ENCODE measurements at places on chromosomes 3 and 15.

- DNase-seq: peak; percentile 64
Measured at GRCh38 chr3:149487598-149488197, 13.2 kb downstream of the TM4SF4 start.

DNA sequence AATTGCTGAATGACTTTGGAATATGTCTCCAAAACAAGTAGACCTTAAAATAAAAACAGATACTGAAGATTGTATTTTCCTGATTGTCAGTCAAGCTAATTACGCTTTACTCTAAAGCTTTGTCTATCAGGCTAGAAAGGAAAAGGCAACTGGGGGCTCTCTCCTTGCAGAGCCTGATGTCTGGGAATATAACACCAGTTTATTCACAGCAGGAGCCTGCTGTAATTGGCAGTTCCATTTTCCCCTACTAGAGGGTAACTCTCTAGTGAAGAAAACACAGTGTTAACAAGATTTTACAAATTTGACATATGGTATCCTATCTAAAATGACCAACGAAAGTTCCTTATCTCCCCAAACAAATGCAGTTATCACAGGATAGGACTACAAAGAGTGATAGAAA, 158.8 kb downstream of the PDZRN3 start:
- DNase-seq: no peak

DNA sequence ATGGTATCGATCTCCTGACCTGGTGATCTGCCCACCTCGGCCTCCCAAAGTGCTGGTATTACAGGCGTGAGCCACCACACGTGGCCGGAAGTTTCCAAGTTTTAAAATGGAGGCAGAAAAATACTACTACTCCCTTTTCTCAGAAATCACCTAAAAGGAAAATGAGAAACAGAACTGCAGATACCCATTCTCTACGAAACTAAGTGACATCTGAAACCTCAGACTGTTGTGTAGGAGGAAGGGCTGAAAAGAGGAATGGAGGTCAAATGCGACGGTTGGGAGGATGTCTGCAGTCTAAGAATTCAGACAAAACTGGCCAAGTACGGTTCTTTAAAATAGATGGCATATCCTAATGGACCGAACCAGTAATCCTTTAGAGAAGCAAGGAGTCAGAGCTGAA, 24.1 kb downstream of the WDR48 start:
- DNase-seq: no peak

GRCh38 chr3:132325634-132326033, 8.4 kb downstream of the ACP3 start:
- no peak for DNase-seq

GRCh38 chr15:96406291-96406690, 75.8 kb downstream of the NR2F2 start:
- DNase-seq: no peak

GRCh38 chr3:139127101-139127500, 82.4 kb upstream of the PRR23C start:
- DNase-seq: peak; percentile 85

GRCh38 chr15:45732662-45733061, 97.8 kb downstream of the SQOR start:
- no peak for DNase-seq

DNA sequence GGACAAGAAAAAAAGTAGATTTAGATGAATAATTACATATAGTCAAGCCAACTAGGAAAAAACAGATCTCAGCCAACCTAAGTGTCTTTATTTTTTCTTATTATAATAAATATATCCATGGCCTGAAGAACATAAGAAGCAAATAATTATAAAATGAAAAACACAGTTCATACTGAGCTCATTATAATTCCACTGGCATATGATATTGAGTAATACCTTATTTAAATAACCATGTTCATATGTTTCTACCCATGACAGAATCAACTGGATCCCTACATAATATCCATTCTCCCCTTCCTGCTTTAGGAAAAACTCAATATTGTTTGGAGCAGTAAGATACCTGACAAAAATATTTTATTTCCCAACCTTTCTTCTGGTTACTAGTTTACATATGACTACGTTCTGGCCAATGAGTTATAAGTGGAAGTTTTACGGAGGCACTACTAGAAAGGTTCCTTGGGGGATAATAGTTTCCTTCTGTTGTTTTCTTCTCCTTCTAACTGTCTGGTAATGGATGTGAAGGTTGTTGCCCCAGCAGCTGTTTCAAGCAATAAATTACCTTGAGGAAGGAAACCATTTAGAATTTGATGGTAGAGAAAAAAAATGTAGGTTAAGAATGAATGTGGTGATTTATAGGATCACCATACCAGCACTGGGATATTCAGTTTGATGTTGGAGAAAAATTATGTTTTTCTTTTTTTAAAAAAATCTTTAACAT, 184.1 kb upstream of the MBNL1 start:
- DNase-seq: no peak

DNA sequence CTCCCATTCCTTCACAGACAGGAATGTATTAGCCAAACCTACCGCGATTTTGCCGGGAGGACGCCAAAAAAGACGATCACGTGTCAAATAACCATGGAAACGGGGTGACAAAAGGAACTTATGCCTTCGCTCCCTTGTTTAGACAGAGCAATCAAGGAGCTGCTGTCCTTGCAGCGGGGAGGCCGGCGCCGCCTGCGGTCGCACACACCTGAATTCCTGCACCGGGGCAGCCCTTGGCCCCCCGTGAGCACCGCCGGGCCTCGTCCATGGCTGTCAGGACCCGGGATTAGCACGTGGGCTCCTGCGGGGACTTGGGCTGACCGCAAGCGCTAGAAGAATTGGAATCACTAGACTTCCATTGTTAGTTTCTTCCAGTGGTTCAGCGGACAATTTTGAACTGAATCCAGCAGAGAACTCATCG, 193.1 kb downstream of the SHQ1 start:
- DNase-seq: no peak

- DNase-seq: no peak
Measured at GRCh38 chr3:183635107-183635430, 354 bp upstream of the KLHL24 start.

GRCh38 chr3:16136055-16136454, 38.4 kb upstream of the GALNT15 start:
- no peak for DNase-seq

- peak; percentile 24 for DNase-seq
Measured at GRCh38 chr3:10753964-10754363, 62.1 kb upstream of the SLC6A11 start.

DNA sequence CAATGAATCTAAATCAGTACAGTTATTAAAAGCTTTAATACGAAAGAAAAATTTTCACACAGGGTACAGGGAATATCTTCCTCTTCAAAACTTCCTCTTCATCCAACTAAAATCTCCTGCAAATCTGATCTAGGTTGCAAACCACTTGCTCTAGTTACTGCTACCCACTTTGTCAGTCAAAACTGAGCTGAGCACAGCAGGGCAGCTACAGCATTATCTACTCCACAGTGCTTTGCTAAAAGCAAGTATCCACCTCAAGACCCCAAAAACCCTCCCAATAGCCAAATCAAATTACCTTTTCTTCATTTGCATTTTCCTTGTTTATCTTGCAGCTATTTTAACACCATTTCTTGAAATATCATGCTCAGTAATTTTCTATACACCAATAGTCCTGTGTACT, 14.7 kb downstream of the ZNF280D start:
- DNase-seq: no peak

GRCh38 chr15:41801185-41801584, 26.7 kb upstream of the JMJD7 start:
- no peak for DNase-seq

- no peak for DNase-seq
Measured at GRCh38 chr3:70400194-70400593, 87.8 kb upstream of the MDFIC2 start.

DNA sequence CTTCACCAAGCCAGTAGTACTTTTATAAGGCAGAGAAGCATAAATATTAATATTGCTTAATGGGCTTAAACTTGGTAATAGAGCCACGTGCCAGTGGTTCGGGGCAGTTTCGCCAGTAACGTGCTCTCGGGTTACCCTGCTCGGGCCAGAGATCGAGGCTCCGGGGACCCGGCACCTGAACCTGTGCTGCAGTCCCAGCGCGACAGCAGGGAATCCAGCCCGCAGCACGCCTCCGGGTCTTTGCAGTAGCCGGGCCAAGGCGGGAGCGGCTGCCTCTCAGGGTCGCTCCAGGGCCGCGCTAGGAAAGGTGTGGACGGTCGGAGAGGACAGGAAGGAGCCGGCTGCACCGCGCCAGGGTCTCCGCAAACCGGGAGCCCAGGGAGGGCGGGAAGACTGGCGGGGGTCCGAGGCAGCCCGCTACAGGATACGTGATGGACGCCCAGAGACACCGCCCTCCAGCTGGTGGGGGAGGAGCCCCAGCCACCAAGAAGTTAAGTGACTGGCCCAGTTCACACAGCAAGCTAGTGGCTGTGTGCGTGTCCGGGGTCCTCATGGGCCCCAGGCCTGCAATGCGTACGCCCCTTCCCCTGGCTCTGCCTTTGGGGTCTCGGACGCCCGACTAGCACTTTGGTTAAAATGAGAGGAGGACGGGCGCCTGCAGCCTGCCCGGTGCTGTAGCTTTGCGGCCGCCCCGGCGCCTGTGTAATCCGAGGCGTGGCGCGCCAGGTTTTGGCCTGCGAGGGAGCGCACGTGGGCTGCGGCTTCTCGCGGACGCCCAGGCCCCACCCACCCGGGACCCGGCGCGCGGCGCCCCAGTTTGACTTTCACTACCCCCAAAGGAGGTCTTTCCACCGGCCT, 1.2 kb upstream of the PDE8A start:
- peak; percentile 85 for DNase-seq

DNA sequence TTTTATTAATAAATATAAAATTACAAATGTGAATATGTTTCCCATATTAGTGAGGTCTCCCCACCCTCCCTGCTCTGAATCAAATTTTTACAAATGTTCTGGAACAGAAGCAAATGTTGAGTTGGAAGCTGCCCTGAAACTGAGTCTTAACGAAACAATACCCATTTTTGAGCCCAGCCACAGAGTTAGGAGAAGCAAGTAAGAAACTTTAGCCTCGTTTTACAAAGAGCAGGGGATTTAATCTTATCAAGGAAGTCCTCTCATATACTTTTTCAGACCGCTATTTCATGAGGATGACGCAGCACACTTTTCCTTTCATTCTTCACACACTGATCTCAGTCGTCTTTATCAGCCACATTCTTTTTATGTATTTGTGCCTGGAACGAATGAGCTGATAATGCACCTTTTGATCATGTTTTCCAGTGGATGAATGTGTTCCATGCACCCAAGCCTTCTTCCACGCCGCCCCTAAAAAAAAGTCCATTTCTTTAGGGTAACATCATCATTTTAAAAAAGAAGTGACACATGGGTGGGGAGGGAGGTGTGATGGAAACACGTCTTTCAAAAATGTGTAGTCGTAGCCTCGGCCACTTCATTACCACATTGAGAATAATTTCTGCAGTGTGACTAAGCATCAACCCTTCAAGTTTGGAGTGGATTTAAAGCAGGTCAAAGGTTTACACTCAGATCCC, 48.1 kb downstream of the SETMAR start:
- peak; percentile 34 for DNase-seq

- DNase-seq: no peak
Measured at GRCh38 chr15:94100863-94101262, 130.5 kb upstream of the MCTP2 start.

- DNase-seq: no peak
Measured at GRCh38 chr3:141445990-141446389, 40.8 kb upstream of the RASA2 start.

- no peak for DNase-seq
Measured at GRCh38 chr3:176948151-176948550, 249.1 kb downstream of the TBL1XR1 start.

DNA sequence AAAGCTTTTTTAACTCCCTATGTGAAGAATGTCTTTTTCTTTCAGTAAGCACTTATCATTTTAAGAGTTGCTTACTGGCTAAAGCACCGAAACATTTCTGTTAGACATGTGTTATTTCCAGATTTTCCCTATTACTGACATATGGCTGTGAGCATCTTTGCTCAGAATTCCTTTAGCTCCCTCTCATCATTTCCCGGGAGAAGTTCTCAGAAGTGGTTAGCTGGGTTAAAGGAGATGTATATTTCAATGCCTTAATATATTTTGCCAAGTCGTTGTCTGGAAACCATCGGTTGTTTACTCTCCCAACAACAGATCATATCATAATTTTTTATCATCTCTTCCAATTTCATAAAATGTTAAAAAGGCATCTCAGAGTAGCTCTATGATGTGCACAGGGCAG, 396.5 kb downstream of the OCA2 start:
- no peak for DNase-seq

DNA sequence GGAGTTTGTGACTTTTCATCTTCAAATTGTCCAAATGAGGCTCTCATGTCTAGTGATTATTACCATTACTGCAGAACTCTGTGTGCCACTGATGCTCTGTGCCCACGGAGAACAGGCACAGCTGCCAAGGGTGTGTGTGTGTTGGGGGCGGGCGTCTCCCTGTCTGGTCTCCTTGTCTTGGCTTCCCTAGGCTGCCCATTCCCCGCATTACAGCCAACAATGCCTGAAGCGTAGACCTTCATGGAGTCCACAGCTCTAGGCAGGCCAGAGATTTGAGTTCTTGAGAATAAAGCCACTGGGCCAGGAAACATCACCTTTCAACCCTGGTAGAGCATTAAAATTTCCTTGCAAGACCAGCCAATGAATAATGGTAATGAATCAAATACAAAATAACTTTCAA, 42.7 kb downstream of the CCNB2 start:
- DNase-seq: no peak

DNA sequence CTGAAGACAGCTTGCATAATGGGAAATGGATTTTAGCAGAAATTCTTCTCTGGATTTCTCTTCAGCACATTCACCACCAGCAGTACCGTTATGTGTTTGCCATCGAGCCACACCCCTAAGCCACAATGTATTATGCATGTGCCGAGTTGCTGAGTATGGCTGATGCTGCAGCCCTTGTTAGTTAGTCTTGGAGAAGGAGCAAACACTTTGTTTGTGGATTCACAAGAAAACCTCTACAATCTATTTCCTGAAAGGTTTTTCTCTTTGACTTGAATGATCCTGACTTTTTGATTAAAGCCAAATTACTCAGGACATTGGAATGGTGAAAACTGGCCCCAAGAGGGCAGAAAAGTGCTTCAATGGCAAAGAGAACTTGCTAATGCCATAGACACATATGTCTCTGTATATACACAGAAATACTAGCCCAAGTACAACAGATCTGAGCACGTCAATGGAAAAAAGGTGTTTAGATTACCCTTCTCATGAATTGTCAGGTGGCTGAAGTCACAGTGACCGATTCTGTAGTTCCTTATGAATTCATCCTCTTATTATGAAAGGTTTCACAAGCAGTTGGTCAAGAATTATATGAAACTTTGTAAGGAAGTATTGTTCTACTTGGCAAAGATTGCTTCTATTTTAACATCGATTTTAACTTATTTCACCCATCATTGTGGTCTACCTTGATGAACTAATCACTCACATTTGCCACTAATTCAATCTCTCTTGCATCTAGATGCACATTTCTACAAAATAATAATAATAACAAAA, 103.0 kb downstream of the P3H2 start:
- DNase-seq: peak; percentile 82

- DNase-seq: no peak
Measured at GRCh38 chr3:127368186-127369032, 80.6 kb upstream of the PRR20G start.
